PC-3 (cell line): ENCODE measurements at places on chromosomes 2 and 18. TPM values are rescaled to one million over a fixed set of nuclear protein-coding genes. Genes with fewer than 3 reads are reported as not detected.
A peak's percentile ranks its signal among the peaks of the same experiment; 100 is the strongest.

DNA sequence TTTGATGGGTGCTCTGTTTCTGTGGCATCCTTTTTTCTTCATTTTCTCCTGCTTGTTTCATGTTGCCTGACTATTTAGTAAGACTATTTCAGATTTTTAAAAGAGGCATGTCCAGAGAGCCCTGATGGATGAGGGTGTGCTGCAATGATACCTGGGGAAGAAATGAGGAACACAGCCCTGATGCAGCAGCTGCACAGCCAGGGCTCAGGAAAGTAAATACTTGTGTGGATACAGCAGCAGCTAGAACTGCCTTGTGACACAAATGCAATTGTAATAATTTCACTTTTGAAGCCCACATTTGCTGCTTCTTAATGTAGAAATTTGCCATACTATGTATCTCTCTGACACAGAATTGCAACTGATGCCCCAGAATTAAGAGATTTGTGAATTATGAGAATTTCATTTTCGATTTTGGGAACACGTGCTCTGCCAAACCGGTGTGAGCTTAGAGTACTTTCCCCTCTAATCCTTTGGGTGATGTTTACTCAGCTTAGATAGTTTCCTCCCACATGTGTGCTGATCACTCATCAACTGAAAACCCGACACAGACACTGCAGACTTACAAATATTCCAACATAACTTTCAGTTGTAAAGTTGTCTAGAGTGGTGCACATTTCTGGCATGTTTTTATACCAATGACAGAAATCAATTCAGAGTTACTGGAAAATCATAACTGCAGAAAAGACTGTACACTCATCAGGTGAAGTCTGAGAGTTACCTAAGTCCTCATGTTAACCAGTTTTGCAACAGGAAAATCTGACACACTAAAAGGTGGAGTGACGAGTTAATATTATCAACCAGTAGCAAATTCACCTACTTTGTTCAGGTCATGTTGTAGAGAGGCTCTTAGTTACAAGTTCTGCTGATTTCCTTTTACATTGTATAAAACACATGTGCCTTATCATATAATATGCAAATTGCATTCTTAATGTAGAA is 383.4 kb downstream of the CBLN2 start:
- peak; percentile 6 for DNase-seq

- DNase-seq: no peak
Measured at GRCh38 chr2:65016789-65017188, 27.6 kb downstream of the SLC1A4 start.

GRCh38 chr2:120018549-120018948 is 5.7 kb downstream of the EPB41L5 start:
- no peak for DNase-seq

DNA sequence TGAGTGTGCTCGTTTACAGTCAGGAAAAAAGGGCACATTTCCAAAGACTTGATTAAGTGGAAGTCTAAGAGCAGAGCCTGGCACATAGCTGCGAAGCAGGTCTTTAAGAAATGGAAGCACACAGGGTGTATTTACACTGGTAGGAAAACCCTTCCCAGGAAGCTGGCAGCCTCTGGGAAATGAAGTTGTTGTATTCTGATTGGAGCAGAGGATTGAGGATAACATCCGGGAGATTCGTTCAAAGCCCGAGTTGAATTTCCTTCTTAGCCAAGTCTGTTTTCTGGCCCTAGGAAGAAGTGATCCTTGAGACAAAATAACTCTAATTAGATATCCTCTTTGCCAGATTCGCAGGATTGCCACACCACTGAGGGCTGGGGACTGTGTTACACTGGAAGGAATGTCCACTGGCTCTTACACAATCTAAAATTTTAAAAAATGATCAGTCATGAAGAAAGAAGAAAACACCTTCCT is 75.9 kb downstream of the ITGB1BP1 start:
- DNase-seq: no peak

- DNase-seq: no peak
Measured at GRCh38 chr2:42554392-42554791, 14.0 kb upstream of the MTA3 start.

DNA sequence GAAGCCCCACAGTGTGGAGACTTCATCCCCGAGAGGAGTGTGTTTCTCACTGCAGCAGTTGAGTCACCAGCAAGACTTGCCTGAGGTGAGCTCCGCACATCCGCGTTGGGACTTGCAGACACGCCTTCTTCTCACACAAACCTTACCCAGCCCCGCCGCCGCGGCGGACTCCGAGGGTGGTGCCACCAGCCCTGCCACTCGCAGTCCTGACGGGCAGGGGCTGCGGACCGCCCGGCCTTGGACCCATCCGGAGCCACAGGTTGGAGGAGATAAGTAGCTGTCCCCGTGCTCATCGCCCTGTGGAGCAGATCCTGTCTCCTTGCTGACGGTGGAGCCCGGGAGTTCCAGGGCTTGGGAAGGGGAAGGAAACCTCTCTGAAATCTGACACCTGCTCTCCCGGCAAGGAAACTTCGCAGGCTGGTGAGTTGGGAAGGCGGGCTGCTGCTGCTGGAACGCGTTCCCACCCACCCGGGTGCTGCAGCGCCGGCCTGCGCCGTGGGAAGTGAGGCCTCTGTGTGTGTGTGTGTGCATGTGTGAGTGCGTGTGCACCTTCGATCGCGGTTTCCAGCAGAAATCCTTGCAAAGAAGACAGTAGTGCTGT is at the start of gene RAB27B:
Gene RAB27B, plus strand, starts transcription at position 197 of the 601 bp plus-strand sequence. CDS start 49,109 bp downstream, outside the sequence.
- peak; percentile 89 for DNase-seq

DNA sequence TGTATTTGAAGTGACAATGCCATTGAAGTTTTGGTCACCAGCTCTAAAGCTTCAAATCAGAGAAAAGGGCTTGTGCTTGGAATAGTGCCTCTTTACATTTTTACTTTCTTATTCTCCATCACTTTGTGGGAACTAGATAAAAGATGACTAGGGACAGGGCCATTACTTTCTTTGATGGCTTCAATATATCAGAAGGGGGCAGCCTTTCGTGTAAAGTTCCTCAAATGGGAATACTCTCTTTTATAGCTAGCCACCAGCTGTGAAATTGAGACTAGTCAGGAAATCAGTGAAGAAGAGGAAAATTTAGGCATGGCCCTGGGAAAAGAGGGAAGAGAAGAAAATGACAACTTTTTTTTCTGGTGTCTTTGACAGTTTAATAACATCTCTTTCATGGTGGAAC is 242.5 kb downstream of the DCC start:
- no peak for DNase-seq

GRCh38 chr2:100596465-100596864 is 33.7 kb downstream of the PDCL3 start:
- no peak for DNase-seq

GRCh38 chr2:57965961-57966360 is 80.6 kb upstream of the VRK2 start:
- DNase-seq: peak; percentile 74

The ZNF521 gene
- 0.04 TPM in 1 of 2 replicates, not detected in the other for total RNA-seq

GRCh38 chr2:60298006-60298696 is 255.3 kb downstream of the BCL11A start:
- no peak for DNase-seq

- no peak for DNase-seq
Measured at GRCh38 chr2:26769089-26769761, 5.1 kb downstream of the SLC35F6 start.

The ANKRD29 gene
- 31.0 and 31.4 TPM in 2 replicates for total RNA-seq

The SP140 gene
- 1.7 TPM in 1 of 2 replicates, not detected in the other for total RNA-seq

The FASTKD2 gene
- total RNA-seq: 31.2 and 41.4 TPM in 2 replicates

- DNase-seq: no peak
Measured at GRCh38 chr2:239552213-239552926, 151.6 kb upstream of the HDAC4 start.
